ENCODE measurements at places on chromosomes 3 and 15.

GRCh38 chr15:35693886-35694285, 147.9 kb upstream of the DPH6 start:
- DNase-seq = peak; percentile 18

DNA sequence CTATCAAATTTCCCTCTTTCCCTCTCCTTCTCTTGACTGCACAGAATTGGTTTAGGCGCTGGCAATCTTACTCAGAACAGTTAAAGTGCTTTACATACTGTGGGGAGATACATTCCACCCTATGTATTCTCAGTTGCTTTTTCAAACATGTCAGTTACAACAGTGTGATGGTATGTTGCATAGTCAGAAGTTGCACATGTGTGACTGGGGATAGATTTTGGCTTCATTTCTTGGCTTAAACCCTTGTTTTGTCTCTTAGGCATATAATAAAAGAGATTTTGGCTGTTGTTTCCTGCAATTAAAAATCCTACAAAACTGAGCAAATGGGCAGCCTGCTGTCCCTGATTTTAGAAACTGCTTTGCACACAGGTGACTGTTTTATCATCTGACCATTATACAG, 86.7 kb downstream of the PIK3R4 start:
- DNase-seq = no peak

DNA sequence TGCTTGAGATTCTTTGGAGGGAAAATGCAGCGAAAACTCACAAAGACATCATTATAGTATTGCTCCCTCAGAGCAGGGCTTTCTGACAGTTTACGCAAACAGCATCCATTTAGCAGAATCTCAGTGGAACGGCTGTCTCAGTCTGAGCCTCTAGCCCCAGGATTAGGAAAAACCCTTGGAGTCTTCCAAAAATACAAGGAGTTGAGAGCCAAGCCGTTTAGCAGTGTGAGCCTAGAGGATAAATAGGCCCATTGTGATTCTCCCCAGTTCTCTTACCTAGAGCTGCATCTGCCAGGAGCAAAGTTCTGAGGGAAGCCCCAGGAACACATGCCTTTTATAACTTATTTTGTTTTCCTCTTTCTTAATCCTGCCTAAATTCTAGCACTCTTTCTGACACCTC, 359.6 kb downstream of the NTRK3 start:
- DNase-seq = no peak

DNA sequence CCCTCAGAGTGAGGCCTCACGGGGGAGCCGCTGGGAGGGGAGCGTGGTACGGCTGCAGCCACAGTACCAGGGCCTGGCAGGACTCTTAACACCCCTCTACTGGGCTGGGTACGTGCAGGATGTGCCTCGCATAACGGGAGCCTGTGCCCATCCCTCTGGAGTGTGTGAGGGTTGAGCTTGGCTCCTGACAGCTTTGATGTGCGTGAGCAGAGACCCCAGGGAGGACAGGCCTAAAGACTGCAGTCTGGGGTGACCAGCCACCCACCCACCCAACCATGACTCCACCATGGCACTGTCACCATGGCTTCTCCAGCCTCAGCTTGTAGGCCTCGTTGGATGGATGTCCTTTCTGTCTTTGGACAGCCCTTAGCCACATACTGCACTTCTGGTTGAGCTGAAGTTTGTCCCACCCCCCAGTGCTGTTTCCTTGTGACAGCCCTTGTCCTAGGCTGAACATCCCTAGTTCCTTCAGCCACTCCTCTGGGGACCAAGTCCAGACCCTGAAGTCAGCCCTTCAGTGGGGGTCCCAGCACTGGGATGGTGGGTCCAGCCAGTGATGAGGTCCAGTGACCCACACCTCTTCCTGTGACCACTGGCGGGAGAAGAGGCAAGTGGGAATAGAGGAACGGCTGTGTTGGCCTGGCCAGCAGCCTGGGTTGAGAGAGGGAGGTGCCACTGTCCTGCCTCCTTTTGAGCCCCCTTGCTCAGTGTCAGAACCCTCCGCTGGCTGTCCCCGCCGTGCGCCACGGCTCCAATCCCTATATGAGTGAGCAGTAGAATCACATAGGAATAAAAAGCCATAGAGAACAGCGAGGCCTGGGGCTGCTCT, 6.1 kb downstream of the GLYCTK start:
- no peak for DNase-seq

GRCh38 chr3:125192190-125193035, 20.1 kb downstream of the SLC12A8 start:
- no peak for DNase-seq

- DNase-seq = no peak
These were observed 28.5 kb downstream of the PLCL2 start for GRCh38 chr3:16913264-16913580.

GRCh38 chr3:71172189-71172588, 411.3 kb downstream of the FOXP1 start:
- no peak for DNase-seq

- no peak for DNase-seq
These were observed 266.8 kb downstream of the TLE3 start for GRCh38 chr15:69830876-69831275.

- DNase-seq = peak; percentile 32
These were observed 36.1 kb upstream of the PLSCR5 start for GRCh38 chr3:146640955-146641867.

DNA sequence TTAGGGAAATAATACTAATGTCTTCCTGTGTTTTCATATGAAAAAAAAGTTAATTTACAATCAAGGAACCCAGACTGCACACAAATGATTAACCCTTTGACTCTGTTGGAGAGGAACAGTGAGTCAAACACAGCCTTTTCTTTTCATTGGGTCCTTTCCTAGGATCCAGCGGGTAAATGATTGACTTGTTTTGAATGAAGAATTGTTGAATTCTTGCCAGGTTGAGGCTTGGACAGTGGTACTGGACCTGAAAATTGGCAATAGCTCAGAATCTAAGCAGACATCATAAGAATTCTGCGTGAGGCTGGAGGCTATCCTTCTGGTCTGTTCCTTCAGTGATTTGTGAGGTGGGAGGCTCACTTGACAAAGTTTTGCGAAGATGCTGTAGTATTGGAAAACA, 143.0 kb downstream of the RYR3 start:
- peak; percentile 90 for DNase-seq

DNA sequence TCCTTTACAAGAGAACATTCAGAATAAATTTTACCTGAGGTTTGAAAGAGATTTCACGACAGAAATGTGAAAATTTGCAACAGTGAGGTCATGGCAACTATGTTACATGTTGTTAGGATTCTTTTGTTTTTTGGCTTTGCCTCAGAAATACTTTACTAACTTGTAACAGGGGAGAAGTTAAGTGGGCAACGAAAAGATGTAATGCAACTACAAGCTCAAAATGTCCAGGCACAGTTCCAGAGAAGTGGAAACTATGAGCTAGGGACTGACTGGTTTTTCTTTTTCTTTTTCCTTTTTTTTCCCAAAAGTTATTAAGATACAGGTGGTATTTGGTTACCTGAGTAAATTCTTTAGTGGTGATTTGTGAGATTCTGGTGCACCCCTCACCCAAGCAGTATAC, 111.5 kb upstream of the PPP2R3A start:
- DNase-seq = no peak

DNA sequence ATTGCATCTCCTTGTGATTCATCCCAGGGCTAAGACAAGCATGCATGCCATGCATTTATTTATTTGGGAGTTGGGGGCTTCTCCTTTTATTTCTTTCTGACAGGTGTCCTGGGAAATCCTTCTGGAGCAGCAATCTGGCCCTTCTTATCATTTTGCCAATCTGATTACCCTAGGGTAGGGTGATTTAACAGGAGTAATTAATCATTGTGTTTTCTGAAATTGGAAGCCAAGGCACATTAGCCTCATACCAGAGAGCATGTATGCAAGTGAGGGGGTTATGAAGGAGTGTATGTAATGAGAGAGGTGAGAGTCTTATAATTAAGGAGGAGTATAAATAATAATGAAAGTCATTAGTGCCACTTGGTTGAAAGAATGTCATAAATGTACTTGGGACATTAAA, 37.4 kb upstream of the ARPP21 start:
- DNase-seq = no peak

DNA sequence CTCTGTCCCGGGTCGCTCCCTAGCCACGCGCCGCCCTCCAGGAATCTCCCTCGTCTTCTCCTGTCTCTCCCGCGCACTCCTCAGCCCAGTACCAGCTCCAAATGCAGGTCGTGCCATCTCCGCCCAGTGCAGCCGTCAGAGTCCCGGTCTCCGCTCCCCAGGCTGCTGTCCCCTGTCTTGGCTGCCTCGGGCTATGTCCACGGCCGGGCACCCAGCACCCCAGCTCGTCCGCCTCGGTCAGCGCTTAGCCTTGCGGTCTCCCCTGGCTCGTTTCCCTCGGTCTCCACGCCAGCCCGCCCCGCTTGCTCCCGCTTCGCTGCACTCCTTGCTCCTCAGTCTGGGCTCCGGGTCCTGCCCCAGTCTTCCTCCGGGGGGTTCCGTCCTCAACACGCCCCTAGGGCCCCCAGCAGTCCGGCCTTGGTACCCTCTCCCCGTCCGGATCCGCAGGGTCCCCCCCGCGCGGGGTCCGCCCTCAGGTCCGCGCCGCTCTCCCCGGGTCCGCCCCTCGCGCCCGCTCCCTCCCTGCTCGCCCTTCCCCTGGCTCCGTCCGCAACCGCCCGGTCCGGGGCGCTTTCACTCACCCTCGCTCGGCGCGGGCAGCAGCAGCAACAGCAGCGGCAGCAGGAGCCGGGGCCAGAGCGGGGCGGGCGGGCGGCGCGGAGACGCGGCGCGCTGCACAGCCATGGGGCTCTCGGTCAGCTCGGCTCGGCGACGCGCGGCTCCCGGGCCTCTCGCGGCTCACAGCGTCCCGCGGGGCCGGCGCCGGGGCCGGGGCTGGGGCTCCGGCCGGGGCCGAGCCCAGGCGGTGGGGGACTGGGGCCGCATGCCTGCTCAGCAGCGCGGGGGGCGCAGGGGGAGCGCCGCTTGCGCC, 462 bp downstream of the IGDCC3 start:
- no peak for DNase-seq

GRCh38 chr3:82927309-82928253, 1166.1 kb upstream of the GBE1 start:
- no peak for DNase-seq

GRCh38 chr3:55282994-55283393, 204.1 kb downstream of the WNT5A start:
- no peak for DNase-seq

DNA sequence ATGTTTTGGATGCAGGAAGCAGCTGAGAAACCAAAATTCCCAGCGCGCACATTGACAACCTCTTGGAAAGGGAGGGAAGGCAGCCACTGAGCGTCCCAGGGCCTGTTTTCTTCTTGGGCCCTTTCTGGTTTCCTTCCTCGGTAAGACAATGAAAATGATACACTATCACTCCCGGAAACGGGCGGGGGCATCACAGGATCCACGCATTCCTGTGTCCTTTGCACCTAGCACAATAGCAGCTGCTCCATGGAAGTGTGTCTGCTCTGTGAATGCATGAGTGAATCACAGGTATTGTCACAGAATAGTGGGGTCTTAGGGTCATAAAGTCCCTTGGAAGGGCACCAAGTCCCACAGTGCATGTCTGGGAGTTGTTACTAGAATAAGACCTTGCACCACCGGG, 6.3 kb upstream of the ITPKA start:
- peak; percentile 20 for DNase-seq

DNA sequence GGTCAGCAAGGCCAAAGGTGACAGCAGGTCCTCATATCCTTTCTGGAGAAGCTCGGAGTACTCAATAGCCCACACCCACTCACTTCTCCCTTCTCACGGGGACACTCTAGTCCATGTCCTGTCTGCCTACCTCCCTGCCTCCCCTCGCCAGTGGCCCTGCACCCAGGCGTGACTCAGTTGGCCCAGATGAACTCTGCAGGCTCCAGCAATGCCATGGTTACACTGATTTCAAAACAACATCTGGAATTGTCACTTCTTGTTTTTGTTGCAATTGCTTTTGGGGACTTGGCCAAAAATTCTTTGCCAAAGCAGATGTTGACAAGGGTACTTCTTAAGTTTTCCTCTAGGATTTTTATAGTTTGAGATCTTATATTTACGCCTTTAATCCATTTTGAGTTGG, 13.0 kb downstream of the IL16 start:
- DNase-seq = no peak

GRCh38 chr3:7307410-7307809, 446.5 kb downstream of the GRM7 start:
- no peak for DNase-seq

DNA sequence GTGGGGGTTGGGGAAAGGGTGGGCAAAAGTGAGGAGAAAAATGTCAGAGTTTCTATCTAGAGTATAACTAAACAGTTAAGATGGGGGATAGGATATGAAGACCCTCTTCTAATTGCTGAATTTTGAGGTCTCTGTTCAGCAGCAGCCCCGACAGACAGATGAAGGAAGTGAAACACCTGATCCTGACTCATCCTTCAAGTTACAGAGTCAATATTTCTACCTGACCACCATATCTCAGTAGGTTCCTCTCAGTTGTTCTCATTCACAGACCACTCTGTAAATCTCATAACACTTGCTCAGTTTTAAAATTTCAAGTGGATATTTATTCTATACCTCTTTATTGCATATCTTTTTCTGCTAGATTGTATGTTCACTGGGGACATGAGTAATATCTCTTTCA, 69.5 kb downstream of the CCDC54 start:
- DNase-seq = no peak

GRCh38 chr15:92638291-92638708, 17.3 kb downstream of the FAM174B start:
- DNase-seq = no peak

- DNase-seq = no peak
These were observed 22.8 kb downstream of the EHD4 start for GRCh38 chr15:41949401-41950126.

DNA sequence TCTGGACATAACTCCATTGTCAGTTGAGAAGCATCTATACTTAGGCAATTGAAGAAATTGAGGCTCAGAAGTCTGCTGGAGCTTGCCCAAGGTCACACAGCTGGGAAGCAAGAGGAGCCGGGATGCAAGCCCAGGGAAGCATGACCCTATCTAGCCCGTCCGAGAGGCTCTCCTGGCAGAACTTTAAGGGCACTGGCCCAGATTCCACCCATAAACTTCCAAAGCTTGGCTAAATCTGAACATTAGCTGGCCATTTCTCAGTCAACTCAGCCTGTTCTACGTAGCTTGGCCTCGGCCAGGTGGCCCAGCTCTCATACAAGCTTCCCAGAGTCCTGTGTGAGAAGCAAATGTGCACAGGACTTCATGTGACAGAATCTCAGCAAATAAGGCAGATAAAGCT, 75.8 kb downstream of the LRIG1 start:
- DNase-seq = no peak

- DNase-seq = no peak
These were observed 1.4 kb upstream of the KAT2B start for GRCh38 chr3:20038699-20039465.

- peak; percentile 66 for DNase-seq
These were observed 1.6 kb upstream of the TEX264 start for GRCh38 chr3:51669241-51670052.

- no peak for DNase-seq
These were observed 320.9 kb upstream of the ONECUT1 start for GRCh38 chr15:53110999-53111398.

DNA sequence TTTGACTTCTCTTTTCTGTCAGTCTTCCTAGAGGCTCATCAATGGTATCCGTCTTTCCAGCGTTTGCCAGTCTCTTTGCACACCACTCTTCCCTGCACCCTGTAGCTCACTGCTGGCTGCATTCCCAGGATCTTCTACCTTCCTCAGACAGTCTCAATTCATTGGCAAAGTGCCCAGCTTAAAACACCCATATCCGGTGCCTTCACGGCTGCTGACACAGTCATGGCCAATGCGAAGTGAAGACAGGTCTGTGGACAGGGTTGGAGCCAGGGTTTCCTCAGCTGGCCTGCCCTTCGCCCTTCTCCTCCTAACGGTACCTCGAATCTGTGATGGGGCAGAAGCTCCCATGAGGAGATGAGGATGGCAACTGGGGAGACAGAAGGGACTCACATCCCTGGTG, 36.1 kb downstream of the PTH1R start:
- DNase-seq = peak; percentile 87
